T47D (cell line): ENCODE measurements at places on chromosomes 11 and 22.

GRCh38 chr11:17477361-17477760 lies 716 bp upstream of the ABCC8 start:
- DNase-seq = no peak

- no peak for DNase-seq
Observed at GRCh38 chr22:41040483-41040882, 51.9 kb upstream of the EP300 start.

- no peak for DNase-seq
Observed at GRCh38 chr11:111938687-111939160, 1.6 kb downstream of the DIXDC1 start.

DNA sequence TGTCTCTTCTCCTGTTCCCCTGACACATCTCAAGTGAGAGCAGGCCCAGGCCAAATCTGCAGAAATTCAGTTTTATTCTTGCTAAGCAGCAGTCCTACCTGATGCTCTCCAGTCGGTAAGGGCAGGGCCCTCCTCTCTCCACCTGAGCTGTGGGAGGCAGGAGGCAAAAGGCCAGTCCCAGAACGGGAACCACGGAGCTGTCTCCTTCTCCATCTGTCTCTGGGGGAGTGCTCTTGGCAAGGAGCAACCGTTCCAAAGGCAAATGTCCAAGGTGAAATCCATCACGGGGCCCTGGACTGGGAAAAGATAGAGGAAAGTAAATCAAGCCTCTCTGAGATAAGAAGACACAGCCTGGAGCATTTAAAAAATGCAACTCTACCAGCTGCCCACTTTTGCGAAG lies 65.2 kb upstream of the CDON start:
- DNase-seq = no peak

DNA sequence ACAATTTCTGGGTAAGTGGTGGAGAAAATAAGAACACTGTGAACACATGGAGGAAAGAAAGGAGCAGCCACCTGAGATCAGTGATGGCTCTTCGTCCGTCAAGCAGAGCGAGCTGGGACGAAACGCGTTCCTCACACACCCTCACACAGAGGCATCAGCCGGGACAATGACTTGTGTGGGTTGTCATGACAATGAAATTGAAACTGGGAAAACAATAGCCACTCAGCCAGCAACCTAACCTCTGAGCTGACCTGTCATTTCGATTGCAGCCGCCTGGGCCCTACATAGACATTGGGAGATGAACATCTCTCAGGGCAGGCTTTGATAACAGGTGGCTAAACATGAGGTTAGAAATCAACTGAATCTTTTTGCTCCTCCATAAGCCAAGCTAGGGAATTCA lies 51.3 kb downstream of the TRIM29 start:
- DNase-seq = no peak

DNA sequence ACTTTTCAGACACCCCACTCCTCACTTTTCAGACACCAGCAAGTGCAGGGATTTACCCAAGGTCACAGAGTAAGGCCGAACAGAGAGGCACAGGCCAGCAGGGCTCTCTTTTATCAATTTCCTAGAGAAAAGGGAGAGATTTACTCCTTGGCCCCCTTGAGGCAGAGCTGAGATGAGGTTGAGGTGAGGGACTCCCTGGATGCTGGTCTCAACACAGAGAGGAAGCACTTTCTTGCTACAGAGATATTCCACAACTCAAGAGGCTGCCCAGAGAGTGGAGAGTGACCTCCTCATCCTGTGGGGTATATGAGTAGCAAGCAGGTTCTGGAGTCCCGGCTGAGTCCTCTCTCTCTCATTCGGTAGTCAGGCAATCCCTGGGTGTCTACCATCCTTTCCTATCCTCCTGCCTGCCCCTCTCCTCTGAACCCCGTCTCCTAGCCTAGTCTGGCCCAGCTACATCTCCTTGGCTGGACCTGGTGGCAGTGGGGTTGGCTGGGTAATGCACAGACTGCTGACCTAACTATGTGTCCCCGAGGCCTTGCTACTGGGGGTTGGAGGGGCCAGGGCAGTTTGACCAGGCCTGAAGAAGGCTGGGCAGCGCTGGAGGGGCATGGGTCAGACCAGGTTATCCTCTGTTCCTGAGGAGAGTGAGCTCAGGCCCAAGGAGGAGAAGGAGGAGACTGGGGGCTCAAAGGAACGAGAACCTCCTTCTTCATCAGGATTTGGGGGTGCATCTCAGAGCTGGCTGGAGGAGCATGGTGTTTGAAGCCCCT lies 1.8 kb upstream of the ARHGEF17 start:
- DNase-seq = no peak

- DNase-seq = no peak
Observed at GRCh38 chr11:34755671-34756070, 134.8 kb downstream of the EHF start.

DNA sequence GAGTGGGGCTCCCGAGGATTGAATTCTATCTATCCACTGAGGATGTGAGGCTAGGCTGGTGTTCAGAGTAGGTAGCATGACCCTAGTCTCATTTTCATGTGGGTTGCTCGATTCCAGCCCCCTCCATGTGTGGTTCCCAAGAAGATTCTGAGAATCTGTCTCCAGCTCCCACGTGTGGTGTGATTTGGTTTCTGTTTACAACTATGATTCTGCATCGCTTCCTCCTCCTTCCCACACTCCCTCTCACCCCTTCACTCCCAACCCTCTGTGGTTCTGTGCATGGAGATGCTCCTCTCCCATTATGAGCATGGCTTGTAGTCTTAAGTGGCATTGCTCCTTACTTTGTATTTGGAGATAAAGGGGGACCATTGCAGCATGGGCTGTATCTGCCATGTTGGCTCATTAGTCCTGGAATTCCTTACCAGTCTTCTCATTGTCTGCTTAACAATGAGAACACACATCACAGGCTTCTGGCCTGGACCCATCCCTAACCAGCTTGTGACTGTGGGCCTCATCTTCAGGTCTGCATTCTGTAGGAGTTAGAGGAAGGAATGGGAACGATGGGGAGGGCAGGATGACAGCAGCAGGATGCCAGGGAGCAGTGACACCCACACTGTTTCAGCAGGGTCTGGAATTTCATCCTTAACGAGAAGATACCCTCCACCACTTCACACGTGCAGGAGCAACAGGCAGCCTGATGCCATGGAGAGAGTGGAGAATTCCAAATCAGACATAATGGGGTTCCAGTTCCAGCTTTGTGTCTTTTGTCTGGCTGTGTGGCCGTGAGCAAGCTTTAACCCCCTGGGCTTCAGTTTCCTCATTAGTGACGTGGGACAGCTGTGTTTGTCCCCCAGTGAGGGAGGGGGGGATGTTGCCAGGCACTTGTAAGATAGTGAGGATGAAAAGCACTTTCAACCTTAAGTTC lies 86.0 kb downstream of the CCDC81 start:
- DNase-seq = no peak

DNA sequence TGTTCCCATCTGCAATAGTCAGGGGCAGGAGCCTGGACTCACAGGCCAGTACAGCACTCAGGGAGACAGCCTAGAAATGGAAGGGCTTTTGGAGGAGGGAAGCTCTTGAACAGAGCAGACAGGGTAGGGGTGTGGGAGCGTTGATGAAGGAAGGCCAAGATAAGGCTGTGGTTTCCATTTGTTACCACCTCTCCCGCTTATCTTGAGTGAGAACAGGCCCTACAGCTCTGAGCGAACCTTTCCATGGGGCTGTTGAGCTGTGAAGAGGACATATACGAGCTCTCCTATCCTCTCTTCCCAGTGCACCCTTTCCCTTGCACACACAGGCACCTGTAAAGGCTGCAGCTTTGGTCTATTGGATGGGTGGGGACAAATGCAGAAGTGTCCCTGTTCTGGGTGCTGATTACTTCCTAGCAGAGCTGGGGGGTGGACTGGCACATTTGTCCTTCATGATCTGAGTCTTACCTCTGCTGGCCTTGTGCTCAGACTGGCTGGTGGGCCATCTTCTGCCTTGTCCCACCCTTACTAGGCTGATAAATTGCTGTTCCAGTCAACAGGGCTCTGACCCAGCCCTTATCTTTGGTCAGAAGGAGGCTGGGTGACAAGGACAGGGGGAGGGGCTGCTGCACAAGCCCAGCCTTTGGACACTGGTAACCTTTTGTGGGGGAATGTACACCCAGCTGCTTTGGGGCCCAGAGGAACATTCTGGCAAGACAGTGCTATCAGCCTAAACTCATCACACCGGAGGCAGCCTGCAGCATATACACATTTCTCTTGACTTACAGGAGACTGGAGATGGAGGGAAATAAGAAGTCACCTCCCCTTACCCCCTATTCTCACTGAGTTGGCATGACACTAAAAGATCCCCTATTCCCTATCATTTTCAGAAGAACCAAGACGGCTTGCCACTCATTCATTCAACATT lies 80.1 kb upstream of the NNMT start:
- no peak for DNase-seq

- no peak for DNase-seq
Observed at GRCh38 chr11:23423656-23424055, 563.4 kb upstream of the CCDC179 start.

- no peak for DNase-seq
Observed at GRCh38 chr11:10751581-10751940, 515 bp downstream of the CTR9 start.

DNA sequence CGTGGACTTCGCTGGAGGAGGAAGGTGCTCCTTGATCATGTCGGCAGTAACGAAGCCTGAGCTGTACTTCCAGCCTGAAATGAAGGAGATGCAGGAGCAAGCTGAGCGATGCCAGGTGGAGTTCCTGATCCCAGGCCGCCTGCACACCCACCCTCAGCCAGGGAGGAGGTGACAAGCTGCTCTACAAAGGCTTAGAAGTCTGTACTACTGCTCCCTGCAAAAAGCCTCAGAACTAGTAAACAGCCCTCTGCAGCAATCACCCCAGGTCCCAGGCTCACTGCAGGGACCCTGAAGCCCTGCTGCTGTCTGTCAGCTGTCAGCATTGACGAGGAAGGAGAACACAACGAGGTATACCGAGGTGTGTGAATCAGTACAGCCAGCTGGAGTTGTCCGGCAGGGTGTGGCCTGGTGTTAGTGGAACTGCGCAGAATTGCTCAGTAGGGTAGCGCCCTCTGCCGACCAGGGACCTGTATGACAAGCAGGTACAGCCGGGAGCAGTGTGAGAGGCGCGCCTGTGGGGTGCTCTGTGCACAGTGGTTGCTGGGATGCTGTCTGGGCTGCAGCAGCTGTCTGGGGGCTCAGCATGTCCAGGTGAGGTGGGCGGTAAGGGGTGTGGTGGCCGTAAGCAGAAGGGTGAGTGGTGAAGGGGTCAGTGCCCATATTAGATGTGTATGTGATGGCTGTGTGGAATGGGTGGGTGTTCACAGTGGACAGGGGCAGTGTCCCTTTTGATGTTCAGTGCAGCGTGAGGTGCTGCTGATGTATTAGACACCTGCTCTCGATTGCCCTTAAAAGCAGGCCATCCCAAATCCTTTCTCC lies 7.6 kb downstream of the CYB5R2 start:
- DNase-seq = peak; percentile 66

GRCh38 chr11:26715133-26715532 lies 6.7 kb downstream of the SLC5A12 start:
- no peak for DNase-seq

GRCh38 chr22:21761086-21761485 lies 25.5 kb upstream of the YPEL1 start:
- DNase-seq = no peak

GRCh38 chr22:25643232-25644000 lies 78.9 kb downstream of the GRK3 start:
- no peak for DNase-seq

DNA sequence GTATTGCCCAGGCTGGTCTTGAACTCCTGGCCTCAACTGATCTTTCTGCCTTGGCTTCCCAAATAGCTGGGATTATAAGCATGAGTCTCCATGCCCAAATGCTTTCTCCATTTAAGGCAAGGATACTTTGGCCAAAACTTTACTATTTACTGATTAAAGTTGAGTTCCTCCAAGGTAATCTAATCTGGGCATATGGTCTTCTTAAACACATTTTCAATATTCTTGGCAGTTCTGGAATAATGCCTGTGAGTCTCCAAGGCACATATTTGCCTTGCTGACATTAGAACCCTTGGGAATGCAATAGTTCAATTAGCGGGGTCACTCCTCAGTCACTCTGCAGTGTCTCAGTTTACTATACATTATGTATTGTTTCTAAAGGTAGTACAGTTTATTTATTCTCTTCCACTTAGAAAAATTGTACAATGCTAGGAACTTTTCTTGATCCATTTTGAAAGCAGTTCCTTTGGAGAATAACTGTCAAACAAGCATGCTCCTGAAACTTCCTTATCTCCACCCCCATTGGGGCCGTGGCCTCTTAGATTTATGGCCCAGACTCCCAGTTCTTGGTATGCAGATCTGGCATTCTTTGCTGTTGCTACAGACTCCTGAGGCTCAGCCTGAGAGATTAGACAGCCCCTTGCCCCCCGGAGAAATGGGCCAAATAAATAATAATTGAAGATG lies 13.1 kb upstream of the RAB38 start:
- DNase-seq = no peak

- peak; percentile 64 for DNase-seq
Observed at GRCh38 chr11:13114566-13115379, 105.7 kb downstream of the RASSF10 start.

GRCh38 chr22:40610329-40610850 lies 26.1 kb downstream of the MRTFA start:
- no peak for DNase-seq

DNA sequence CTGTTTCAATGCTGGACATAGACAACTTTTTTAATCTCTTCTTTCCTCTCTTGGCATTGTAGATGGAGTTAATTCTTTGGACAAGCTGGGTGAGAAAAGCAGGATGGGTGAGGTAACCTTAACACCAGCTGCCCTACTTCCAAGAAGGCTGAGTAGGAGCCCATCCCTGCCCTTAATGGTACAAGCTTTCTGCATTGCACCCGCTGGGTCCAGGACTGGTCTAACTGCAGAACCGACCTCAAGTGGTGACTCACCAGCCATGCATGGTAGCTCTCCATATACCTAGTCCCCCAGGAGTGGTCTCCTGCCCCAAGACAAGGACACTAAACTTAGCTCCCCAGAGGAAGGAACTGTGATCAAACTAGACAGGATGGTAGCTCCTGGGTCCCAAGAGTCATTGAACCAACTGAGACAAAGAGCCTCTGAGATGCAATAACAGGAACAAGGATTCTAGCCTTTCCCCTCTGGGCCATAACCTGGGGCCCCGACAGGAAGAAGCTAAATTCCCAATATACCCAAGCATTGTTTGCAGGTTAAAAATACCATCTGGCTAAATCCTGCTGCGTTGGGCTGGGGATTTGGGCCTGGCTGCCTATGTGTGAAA lies 32.1 kb downstream of the RPL27A start:
- DNase-seq = no peak

GRCh38 chr11:65445604-65446445 lies 23.2 kb downstream of the NEAT1 start:
- DNase-seq = no peak

DNA sequence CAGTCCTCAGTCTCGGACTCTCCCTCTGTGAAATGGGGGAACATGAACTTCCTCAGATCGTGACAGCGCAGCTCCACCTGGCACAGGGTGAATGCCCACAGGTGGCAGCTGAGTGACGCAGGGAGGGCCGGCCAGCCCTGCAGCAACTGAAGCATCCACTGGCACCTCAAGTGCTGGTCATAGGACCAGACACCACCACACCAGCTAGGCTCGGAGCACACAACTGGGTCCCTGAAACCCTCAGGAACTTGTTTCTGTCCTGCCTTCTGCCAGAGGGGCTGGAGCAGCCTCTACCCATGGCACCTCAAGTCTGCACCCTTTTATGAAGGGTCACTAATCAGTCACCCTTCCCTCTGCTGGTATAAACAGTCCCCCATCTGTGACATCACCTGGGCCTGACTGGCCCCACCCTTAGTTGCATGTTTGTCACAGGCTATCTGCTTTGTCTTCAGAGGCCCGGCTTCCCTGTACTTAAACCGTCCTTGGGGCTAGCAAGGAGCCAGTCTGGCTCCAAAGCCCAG lies 7.4 kb upstream of the CDC42BPG start:
- no peak for DNase-seq
